Activated CD8-positive, alpha-beta T cell treated with anti-CD3 and anti-CD28 coated beads for 36 hours (primary cell): ENCODE measurements at places on chromosomes 3 and 15.
A peak's percentile ranks its signal among the peaks of the same experiment; 100 is the strongest.

DNA sequence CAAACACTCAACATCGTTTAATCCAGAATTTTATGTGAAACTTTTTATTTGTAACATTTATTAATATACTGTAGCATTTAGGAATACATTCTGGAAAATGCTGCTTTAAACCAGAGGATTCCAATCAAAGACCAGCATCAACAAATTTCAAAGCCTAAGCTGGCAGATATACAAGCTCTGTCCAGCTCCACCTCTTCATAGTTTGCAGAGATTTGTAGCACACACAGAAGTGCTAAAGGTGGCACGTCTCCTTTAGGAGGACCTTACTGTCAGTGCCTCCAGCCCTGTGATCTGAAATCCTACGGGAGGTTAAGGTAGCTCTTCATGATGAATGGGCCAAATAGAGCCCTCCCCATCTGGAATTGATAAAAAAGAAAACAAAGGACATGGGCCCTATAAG is 329.7 kb upstream of the NECTIN3 start:
- DNase-seq: no peak

- peak; percentile 66 for DNase-seq
These were observed 165.2 kb upstream of the UMPS start for GRCh38 chr3:124565013-124565412.

GRCh38 chr3:19598870-19599269 is 335.1 kb downstream of the EFHB start:
- no peak for DNase-seq

DNA sequence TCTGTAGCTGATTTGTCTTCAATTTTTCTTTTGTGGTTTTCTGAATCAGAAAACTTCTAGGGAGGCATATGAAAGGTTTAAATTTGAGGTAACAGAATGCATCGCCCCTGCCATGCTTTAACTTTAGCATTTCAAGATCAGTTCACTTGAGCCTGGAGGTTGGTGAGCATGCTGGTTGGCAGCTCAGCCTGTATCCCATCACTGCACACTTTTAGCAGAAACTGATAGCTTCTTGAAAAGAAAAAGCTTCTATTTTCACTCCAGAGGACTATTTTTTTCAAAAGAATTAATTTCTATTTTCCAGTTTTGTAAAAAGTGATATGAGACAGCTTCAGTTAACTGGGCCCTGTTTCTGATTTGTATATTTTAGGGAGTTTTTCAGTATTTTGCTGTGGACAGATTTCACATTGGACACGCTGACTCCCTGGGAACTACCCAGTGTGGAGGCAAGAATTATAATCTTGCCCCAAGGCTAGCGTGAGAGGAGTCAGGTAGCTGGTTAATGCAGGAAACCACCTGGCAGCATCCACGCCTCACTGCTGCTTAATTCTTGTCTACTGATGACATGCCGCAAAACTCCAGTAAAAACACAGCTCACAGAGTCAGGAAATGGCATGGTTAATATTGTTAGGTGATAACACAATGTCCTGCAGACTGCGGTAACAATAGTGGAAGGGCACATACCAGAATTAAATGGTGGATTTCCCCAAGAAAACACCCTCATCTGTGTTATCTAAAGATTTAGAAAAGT is 71.4 kb downstream of the DUT start:
- DNase-seq: no peak

GRCh38 chr3:23592961-23593931 is 212.5 kb upstream of the UBE2E1 start:
- no peak for DNase-seq

DNA sequence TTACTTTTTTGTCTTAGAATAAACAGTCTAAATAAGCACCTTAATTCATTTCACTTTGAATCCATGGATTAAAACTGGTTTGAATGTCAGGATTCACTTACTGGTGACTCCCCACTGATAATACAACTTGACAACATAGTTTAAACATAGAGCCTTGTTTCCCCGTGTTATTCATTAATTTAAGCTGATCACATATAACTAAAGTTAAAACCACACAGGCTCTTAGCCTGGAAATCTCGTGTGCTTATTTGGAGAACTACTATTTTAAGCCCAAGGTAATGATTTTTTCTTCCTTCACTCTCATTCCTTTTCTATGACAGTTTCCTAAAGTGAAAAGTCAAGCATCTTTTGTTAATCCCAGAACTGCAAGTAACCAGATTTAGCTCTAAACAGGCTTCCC is 64.2 kb downstream of the HACD2 start:
- no peak for DNase-seq

DNA sequence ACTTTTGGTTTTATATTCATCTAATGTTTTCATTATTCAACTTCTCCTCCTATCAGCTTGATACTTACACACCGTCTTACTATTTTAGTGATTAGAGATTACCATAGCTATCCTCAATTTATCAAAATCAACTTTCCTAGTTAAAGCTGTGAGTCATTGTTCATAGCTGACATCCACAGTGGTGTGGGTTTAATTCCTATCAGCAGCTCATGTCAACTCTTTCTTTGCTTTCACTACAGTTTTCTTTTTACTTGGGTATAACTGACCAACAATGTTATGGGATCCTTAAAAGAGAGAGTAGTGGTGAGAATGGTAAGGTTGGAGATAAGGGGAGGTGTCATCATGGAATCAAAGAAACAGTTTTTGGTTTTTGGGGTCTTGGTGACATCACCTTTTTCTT is 112.7 kb downstream of the NFKBIZ start:
- DNase-seq: no peak

DNA sequence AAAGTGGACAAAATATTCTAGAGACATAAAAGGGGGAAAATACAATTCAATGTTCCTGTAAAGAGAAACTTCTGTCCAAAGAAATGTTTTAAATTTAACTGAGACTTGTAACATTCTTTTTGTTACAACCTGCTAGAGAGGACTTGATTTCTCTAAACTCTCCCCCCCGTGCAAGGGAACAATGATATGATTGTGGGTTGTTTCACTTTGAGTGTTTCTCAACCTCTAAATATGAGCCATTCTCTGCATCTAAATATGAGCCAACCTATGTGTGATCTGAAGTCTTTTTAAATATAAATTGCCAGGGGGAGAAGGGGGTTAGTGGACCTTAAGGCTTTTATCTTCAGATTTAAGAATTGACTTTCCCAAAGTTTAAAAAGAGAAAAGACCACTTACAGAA is 14.6 kb downstream of the ZNF860 start:
- DNase-seq: no peak

GRCh38 chr3:139548801-139549200 is 9.3 kb upstream of the RBP1 start:
- DNase-seq: no peak

- DNase-seq: no peak
These were observed 103.6 kb upstream of the RASGRP1 start for GRCh38 chr15:38667890-38668850.

DNA sequence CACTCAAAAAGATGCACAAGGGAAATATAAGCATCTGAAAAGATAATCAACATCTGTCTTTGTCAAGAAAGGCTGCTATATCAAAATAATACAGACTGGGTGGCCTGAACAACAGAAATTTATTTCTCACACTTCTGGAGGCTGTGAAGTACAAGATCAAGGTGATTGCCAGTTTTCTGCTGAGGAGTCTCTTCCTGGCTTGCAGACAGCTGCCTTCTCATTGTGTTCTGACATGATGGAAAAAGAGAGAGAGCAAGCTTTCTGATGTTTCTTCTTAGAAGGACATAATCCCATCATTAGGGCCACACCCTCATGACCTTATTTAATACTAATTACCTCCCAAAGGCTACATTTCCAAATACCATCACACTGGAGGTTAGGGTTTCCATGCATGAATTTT is 1573.3 kb downstream of the SI start:
- no peak for DNase-seq

DNA sequence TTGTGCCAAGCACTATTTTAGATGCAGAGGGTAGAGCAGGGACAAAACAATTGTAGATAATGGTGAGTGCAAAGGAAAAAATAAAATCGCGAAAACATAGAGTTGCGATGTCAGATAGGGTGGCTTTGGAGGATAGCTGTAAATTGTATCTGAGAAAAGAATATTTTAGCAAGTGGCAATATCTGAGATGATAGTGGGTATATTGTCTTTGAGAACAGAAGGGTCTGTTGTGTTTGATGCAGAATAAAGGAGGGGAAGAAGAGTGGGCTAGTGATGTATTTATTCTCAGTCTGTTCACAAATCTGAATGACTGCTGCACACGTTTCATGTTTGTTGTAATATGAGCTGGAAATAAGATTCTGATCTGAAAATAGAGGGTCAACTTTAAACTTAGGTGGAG is 396.8 kb downstream of the CADM2 start:
- DNase-seq: no peak

DNA sequence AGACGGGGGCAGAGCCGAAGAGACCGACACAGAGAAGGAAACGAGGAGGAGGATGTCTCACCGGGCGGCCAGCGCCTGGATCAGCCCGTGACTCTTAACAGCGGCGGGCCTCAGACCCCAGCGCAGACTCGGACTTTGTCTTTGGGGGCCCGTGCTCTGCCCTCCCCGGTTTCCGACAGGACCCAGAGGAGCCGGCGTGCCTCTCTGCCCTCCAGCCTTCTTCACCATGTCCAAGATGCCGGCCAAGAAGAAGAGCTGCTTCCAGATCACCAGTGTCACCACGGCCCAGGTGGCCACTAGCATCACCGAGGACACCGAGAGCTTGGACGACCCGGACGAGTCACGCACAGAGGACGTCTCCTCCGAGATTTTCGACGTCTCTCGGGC is 1.0 kb downstream of the TSC22D2 start:
- DNase-seq: no peak

DNA sequence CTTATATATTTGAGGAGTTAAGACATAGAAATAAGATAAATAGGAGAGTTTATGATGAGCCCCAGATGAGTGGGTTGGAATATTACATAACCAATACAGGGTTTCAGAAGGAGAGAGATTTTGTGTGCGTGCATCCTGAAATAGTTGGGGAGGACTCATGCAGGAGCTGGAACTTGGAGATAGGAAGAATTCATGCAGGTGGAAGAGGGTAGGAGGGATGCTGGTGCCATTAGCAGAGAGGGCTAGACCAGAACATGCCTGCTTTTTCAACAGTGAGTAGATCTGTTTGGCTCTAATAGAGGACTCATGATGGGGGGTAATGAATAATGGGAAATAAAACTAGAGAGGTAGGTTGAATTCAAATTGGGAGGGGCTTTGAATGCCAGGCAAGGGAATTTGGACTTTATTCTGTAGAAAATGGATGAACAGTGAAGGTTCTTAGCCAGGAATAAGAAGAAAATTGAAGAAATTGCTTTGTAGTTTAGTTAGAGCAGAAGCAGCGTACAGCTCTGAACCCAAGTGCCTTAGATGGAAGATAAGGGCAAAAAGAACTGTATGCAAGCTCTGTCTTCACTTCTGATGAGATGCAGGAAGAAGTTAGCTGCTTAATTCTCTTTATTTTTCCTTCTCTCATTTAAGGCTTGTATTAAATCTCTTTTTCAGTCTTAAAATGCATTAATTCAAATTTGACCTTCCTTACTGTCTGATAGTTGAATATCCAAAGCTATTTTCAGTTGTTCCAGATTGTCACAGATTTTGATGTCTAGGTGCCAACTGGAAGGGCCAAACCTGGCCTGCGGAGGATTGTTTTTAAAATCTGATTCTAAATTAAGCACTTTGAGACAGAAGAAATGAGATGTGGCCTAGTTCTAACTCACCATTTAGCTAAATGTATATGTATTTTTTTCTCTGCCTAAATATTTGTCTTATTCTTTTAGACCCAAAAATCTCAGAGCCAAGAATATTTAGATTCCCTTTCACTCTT is 86.3 kb downstream of the PPM1L start:
- DNase-seq: no peak

DNA sequence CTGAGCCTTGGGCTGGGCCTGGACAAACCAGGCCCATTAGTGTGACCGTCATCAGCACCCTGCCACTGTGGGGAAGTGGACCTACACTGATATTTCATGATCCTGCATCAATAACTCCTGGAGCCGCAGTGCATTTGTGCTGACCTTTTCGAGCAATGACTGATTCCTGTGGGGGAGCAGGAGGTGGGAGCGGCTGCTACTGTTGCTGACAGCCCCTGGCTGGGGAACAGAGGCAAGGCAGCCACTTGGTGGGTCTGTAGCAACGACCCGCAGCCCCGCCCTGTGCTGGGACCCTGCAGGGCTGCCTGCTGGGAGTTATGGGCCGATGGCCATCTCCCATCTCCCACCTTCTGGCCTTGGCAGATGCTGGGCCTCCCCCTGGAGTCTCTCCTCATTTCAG is 42.1 kb downstream of the CCDC33 start:
- DNase-seq: no peak
